GM04503 (cell line): ENCODE measurements at places on chromosomes 2 and 18.

- DNase-seq: no peak
Measured at GRCh38 chr2:26011990-26012856, 21.7 kb upstream of the RAB10 start.

- no peak for DNase-seq
Measured at GRCh38 chr2:105236060-105236424, 5.5 kb upstream of the GPR45 start.

DNA sequence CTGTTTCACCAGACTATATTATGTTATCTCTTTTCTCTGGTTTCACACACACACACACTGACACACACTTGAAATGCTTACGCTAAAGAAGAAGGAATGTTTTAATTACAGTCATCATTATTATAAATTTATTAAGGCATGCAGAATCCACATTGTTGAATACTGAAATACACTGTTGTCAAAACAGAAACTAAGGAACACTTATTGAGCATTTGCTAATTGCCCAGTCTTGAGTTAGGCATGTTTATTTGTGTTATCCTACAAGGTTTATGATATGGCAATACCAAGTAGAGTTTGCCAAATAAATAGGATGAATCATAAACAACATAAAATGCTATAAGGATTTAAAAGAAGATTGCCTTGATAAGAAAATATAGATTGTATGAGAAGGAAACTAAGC lies 917.0 kb upstream of the PIK3C3 start:
- DNase-seq: no peak

DNA sequence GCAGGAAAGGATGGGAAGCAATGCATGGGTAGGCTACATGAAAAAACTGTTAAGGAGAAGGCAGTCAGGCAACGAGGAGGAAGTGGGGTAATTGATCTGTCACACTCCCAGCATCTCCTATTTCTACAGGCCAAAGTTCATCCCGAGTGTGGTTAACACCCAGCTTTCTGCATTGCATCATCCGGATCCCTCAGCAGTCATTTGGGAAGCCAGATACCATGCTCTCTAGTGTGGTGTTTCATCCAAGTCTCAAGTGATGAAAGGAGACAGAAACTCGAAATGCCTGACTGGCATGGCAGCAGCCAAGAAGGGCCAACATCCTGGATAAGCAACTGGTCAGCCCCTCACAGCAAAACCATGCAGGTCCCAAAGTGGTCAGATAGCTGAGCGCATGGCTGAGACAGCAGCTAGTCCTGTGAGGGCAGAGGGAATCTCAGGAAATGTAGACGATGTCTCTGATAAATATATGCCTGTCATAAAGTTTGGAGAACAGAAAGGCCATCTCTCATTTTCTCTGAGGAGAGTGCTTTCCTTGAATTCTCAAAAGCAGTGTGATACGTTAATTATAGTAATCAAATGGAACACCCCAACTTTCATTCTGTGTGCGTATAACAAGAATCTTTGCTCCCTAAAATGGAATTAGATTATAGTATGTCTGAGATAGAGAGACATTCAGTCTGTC lies 24.8 kb upstream of the HNRNPA3 start:
- peak; percentile 44 for DNase-seq

DNA sequence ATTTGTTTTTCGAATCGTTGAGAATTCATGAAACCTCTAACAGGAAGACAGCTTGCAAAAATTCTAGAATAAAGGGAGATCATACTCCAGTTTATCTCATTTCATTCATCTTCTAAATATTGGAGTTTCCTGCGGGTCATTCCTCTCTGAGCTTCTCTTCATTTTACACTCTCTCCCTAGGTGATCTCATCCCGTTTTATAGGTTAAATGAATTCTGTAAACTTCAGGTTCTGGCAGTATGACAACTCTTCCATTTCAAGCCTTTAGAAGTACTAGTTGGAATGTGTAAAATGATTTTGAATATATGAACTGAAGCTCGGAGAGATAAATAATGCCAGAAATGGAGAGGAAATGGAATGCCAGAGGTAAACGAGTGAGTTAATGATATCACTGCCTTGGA lies 312.4 kb downstream of the METTL4 start:
- no peak for DNase-seq

DNA sequence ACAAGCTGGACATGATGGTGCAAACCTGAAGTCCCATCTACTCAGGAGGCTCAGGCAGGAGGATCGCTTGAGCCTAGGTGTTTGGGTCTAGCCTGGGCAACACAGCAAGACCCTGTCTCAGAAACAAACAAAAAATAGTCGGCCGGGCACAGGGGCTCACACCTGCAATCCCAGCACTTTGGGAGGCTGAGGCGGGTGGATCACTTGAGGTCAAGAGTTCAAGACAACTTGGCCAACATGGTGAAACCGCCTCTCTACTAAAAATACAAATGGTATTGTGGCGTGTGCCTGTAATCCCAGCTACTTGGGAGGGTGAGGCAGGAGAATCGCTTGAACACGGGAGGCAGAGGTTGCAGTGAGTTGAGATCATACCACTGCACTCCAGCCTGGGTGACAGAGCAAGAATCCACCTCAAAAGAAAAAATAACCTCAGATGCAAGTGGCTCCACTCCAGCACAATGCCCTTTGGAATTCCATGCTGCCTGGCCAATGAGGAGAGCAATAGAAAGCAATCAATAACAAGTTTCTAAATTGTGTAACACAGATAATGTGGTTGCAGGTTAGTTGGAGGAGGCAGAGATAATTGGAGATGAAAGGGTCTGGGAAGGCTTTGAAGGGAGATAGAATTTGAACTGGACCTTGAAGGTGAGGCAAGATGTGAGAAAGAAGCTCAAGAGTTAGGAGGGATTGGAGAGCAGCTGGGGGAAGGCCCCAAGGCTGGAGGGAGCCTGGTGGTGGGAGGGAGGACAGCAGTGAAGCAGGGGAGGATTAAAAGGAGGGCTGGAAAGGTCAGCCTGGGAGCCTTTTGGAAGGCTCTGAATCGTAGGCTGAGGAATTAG lies 6.0 kb downstream of the TTC31 start:
- no peak for DNase-seq

- no peak for DNase-seq
Measured at GRCh38 chr18:58015065-58015780, 28.8 kb upstream of the NEDD4L start.

DNA sequence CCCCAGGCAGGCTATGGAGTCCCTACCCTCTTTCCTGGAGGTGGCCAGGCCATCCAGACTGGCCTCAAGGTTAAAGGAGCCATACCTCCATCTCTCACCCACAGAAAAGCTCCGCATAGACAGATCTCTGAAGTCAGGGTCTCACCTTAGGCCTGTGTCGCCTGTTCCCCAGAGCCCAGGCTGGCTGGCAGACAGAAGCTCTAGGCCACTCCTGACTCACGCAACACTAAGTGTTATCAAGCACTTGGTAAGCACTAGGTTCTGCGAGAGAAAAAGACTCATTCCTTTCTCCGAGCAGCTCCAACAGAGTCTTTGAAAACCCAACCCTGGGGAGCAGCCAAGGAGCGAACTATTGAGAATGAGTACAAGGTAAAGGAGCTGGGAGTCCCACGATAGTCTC lies 6.1 kb downstream of the SMAD7 start:
- no peak for DNase-seq

GRCh38 chr2:165891345-165891744 lies 62.2 kb downstream of the TTC21B start:
- no peak for DNase-seq

GRCh38 chr18:7259475-7259874 lies 28.6 kb downstream of the LRRC30 start:
- DNase-seq: no peak

- DNase-seq: no peak
Measured at GRCh38 chr18:76980663-76981395, 151.8 kb downstream of the MBP start.

GRCh38 chr2:162318328-162319180 lies at the start of gene IFIH1:
Gene IFIH1, minus strand, starts transcription at chr2:162318684. Its CDS starts 377 bp downstream, at chr2:162318307.
- DNase-seq: peak; percentile 56

DNA sequence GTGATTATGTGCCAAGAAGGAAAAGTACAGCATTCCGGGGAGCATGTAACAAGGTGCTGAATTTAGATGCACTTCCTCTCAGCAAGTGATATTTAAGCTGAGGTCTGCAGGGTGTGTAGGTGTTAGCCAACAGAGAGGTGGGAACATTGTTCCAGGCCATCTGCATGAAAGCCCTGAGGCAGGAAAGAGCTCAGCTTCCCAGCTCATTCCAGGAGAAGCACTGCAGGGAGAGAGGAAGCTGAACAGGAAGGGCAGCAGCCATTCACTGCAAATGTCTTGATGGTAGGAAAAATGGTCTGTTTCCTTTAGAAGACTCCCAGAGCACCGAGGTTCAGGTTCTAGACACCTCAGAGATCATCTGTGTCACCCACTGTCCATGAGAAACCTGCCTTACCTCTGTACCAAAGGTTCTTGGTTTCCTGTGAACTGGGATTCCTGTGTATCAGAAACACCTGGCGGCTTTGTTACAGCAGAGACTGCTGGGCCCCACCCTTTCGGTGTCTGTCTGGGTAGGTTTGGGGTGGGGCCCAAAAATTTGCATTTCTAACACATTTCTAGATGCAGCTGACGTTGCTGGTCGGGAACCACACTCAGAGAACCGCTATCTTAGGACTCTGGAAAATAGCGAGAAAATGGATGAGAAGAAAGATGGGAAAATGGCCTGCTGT lies 84.0 kb downstream of the RTN4 start:
- DNase-seq: no peak

- peak; percentile 24 for DNase-seq
Measured at GRCh38 chr2:218832520-218832919, 917 bp upstream of the PRKAG3 start.

DNA sequence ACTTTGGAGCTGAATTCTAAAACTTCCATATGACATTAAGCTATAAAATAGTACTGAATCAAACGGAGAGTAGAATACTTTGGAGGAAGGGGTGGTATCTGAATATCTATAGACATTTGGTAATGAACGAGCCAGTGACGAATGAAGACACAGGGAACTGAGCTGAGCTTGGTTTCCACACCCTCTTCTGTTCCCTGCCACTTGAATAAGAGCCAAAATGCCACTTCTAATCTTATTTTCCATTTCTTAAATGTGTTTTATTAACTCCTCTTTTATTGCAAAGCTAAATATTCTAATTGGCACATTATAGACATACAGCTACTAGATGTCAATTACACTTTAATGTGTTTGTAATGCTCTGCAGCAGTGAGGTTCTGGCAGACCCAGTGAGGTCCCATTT lies 76.1 kb downstream of the AFF3 start:
- no peak for DNase-seq

- DNase-seq: no peak
Measured at GRCh38 chr18:51614967-51615571, 417.6 kb upstream of the MEX3C start.

- no peak for DNase-seq
Measured at GRCh38 chr18:63301434-63301833, 18.1 kb downstream of the BCL2 start.

GRCh38 chr2:238449909-238450417 lies 23.2 kb downstream of the ASB1 start:
- no peak for DNase-seq

GRCh38 chr18:55442561-55442960 lies 145.4 kb downstream of the TCF4 start:
- no peak for DNase-seq

DNA sequence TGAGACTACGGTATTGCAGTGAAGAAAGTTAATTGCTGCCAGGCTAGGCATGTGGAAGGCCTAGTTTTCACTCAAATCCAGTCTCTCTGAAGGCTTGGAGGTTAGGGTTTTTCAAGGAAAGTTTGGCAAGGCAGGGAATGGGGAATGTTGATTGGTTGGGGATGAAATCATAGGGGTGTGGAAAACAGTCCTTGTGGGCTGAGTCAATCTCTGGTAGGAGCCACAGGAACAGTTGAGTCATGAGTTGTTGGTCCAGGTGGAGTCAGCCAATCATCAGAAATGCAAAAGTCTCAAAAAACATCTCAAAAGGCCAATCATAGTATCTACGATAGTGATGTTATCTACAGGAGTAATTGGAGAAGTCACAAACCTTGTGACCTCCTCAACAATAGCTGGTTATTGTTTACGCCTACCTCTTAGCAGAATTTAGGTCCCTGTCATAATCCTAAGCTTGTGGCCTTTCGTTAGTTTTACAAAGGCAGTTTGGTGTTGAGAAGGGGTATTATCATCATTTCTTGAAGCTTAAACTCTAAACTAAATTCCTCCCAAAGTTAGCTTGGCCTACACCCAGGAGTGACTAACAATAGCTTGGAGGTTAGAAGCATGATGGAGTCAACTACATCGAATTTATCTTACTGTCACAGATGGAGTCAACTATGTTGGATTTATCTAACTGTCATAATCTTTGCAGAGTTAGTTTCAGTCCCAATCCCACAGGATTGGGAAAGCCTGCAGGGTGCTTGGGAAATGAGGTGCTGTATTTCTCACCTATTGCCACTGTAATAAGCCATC lies 33.7 kb upstream of the APCDD1 start:
- no peak for DNase-seq

- no peak for DNase-seq
Measured at GRCh38 chr2:80638783-80639182, 334.2 kb upstream of the LRRTM1 start.

GRCh38 chr2:60808330-60808801 lies 52.3 kb downstream of the PAPOLG start:
- no peak for DNase-seq

DNA sequence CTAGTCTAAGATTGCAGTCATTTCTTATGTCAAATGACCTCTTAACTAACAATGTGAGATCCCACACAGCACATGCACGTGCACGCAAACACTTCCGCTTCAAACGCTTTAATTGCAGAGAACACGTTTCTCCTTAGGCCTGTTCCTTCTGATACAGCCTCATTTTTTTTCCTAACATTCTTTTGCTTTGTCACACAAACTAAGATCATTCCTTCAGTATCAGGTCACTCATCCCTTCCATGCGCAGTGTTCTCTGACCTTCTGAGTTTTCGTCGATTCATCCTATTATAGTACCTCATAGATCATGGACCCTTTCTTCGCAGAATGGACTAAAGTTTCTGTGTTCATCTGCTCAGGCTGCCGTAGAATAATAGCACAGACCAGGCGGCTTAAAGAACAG lies 327.1 kb upstream of the CDH19 start:
- no peak for DNase-seq

DNA sequence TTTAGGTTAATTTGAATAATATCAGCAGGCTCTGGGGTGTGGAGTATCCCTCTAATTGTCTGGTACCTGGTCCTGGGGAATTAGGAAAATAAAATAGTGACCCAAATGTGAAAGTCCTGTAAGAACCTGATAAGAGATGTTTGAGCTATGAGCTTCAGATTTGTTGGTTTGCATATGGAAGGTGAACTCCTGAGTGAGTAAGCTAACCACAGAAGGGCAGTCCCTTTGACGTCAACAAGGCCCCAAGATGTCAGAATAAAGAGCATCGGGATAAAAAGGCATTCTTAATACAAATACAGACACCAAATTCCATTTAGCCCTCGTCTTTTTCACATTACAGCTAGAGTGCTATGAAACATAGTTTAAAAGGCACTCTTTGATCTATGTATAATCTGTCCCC lies 1366.3 kb upstream of the TMEFF2 start:
- DNase-seq: no peak

DNA sequence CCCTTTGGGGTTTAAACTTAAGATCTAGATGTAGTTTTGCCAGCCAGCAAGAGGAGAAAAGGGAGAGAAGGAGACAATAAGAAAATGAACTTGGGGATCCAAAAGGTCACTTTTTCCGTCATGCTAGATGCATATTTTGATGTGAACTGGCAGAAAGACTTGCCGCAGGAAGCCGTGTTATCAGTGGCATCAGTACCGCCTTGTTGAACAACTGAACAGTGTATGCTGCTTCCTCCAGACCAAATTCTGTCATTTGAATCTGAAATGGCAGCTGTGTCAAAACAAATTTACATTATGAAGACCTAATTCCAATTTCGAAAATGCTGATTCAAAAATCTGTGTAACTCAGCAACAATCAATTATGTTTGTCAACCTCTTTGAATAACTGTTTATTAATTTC lies 42.1 kb downstream of the TMEM200C start:
- DNase-seq: no peak
